ENCODE measurements at places on chromosomes 7 and 10.

DNA sequence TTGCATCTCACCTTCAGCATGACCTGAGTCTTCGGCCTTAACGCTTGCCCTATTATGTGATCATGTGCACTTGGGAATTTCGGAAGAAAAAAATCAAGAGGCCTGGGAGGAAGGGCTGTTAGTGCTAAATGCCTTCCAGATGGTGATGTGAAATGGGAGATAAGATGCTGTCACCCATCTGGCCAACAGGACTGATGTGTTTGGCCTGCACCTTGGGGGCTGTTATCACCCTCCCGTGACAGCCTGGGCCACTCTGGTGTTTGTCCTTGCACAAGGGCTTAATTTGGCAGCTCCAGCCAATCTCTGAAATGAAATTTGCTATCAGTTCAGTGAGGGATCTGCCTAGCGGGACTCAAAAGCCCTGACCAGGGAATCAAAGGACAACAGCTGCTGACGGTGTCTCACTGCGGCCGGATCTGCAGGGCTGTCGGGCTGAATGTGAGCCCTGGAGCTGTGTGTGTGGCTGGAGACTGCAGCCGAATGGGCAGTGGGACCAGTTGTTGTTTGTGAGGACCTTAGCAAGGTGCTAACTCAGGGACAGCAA is 131.4 kb upstream of the BTBD16 start:
- DNase-seq: no peak

- no peak for DNase-seq
Measured at GRCh38 chr7:118250860-118251494, 26.5 kb downstream of the ANKRD7 start.

- peak; percentile 20 for DNase-seq
Measured at GRCh38 chr7:131095346-131095745, 232.3 kb upstream of the MKLN1 start.

DNA sequence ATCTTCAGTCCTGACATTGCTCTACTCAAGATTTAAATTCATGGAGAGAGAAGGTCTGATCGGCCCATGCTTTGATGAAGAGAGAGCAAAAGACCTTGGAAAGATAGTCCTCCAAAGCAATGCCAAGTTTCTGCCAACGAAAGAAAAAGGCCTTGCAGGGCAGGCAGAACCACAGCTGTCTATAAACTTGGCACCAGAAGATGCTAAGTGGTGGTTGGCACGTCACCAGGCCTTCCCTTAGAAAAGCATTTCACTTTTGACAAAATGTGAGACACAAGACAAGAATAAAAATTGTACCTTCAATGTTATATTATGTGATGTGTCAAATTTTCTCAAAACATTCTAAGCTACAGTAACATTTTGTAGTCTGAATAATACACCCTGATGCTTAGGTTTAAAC is 42.0 kb upstream of the FGFR2 start:
- no peak for DNase-seq

- DNase-seq: no peak
Measured at GRCh38 chr7:129824291-129825208, 128.2 kb downstream of the UBE2H start.

- no peak for DNase-seq
Measured at GRCh38 chr7:73668103-73668885, 663 bp downstream of the VPS37D start.

GRCh38 chr7:155333346-155334234 is 35.9 kb downstream of the INSIG1 start:
- DNase-seq: no peak

- DNase-seq: no peak
Measured at GRCh38 chr10:20740120-20740519, 157.0 kb downstream of the NEBL start.

DNA sequence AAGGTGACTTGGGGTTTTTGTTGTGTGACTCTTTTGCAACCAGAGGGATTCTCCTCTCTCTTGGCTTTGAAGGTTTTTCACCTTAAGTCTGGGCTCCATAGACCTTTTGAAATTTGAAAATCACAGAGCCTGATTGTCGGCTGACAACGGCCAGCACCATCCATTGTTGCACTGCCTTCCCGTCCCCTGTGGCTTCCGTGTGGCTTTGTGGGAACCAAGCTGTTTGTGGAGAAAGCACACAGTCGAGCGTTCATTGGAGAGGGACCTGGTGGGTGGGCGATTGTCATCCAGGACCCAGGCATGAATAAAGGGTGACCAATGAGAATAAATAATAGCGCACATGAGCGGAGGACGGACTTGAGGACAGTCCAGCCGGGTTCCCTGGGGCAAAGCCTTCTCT is 7.4 kb upstream of the RAMP3 start:
- DNase-seq: no peak

DNA sequence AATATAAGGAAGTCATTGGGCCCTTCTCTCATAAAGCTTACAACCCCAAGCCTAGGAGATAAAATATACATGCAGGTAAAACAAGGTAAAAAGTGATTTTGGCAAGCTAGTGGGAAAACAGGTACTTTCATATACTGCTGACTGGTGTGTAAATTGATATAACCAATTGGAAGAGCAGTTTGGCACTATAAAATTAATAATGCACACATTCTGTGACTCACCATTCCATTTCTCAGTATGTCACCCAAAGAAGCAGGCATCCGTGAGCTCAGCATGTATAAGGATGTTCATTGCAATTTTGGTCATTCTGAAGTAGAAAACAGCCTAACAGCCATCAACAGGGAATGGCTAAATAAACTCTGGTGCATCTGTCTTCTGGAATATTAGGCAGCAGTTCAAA is 2.9 kb downstream of the MACROH2A2 start:
- no peak for DNase-seq

DNA sequence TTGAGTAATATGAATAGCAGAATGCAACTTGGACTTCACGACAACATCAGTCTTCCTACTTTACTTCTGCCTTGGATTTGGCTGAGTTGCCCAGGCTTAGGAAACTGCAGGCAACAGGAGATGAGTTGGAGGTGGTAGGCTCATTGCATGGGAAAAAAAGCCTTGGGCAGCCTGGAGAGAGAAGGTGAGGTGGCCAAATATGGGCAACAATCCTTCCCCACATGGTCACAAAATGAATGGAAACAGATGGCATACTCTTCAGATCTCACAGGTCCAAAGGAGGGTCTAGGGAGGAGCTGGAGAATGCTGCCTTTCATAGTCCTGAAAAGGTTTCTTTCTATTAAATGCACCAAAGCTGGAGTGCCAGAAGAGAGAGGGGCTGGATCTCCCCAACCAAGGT is 128.6 kb upstream of the AOAH start:
- DNase-seq: no peak

GRCh38 chr7:34128762-34129161 is 223.4 kb downstream of the BMPER start:
- DNase-seq: no peak

- no peak for DNase-seq
Measured at GRCh38 chr7:74290981-74291441, 1.8 kb downstream of the CLIP2 start.
